ENCODE measurements at places on chromosomes 5 and 9.

- DNase-seq: no peak
These were observed 56.9 kb upstream of the SHB start for GRCh38 chr9:38125889-38126288.

- no peak for DNase-seq
These were observed 3.5 kb upstream of the SLC6A18 start for GRCh38 chr5:1221721-1222120.

DNA sequence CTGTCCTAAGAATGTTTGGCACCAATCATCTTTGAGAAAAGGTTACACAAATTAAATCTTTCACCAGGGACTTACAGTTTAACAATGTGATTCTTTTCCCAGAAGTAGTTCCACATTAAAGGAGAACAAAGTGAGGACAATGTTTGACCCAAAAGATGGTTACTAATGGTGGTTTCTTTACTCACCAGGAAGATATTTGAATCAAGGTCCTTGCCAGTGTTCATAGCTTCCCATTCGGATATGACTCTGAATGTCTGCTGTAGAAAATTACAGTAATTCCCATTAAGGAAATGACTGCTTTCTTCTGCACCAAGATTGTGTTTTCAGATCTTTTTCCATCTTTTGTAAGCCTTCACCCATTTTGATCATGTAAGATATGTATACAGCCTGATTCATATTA lies 114.6 kb upstream of the ADAMTSL1 start:
- DNase-seq: no peak

DNA sequence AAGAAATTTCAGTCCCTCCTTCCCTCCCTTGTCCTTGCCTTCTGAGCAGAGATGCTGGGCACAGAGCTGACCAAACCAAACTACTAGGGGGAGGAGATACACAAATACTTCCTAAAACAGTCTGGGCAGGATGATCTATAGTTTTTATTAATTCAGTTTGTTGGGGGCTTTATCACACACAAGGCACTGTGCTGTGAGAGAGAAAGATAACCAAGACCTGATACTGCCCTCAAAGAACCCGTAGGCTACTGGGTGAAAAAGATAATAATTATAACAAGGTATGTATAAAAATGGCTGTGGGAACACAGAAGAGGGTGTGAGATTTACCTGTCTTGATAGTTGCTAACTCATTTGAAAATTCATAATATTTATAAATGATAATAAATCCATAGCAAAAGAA lies 354.7 kb downstream of the NDUFS4 start:
- DNase-seq: no peak

- no peak for DNase-seq
These were observed 170.5 kb downstream of the ARHGEF28 start for GRCh38 chr5:73796164-73797131.

GRCh38 chr5:125390326-125390725 lies 643.9 kb upstream of the ZNF608 start:
- DNase-seq: no peak

DNA sequence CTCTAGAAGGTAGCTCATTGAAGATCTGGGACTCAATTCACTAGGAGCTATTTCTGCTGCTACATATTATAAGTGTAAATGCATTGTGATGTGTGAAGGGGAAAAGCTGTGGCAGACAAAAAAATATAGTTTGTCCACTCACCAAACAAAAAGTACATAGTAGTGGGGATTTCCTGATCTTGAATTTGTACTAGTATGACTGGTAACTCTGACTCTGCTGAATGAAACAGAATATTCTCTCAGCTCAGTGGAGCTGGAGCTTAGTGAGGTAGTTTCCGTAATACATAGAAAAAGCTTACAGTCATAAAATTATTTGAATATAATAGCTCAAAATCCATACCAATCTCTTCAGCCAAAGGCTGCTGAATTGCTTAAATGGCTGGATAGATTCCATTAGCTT lies 455.6 kb upstream of the CD180 start:
- no peak for DNase-seq

GRCh38 chr9:112242147-112242804 lies 67.2 kb upstream of the SUSD1 start:
- DNase-seq: no peak

GRCh38 chr5:118687661-118688621 lies 300.4 kb downstream of the DTWD2 start:
- DNase-seq: no peak

DNA sequence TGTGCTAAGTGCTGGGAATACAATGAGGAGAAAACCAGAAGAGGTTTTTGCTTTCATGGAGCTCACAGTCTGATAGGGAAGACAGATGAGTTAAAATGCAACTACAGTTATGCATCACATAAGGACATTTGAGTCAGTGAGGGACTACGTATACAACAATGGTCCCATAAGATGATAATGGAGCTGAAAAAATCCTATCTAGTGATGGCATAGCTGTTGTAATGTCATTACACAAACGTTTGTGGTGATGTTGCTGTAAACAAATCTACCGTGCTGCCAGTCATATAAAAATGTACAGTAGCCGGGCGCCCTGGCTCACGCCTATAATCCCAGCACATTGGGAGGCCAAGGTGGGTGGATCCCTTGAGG lies 110.1 kb upstream of the RAD23B start:
- no peak for DNase-seq

DNA sequence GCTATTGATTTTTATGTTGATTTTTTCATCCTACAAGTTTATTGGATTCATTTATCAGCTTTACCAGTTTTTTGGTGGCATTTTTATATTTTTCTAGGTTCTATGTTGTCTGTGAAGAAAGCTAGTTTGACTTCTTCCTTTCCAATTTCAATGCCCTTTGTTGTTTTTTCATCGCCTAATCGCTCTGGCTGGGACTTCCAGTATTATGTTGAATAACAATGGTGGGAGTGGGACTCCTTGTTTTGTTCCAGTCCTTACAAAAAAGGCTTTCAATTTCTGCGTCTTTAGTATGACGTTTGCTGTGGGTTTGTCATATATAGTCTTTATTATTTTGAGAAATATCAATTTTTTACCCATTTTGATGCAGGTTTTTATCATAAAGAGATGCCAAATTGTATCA lies 175.6 kb upstream of the CCNH start:
- DNase-seq: no peak

- no peak for DNase-seq
These were observed 125.6 kb downstream of the NXNL2 start for GRCh38 chr9:88660611-88661010.

DNA sequence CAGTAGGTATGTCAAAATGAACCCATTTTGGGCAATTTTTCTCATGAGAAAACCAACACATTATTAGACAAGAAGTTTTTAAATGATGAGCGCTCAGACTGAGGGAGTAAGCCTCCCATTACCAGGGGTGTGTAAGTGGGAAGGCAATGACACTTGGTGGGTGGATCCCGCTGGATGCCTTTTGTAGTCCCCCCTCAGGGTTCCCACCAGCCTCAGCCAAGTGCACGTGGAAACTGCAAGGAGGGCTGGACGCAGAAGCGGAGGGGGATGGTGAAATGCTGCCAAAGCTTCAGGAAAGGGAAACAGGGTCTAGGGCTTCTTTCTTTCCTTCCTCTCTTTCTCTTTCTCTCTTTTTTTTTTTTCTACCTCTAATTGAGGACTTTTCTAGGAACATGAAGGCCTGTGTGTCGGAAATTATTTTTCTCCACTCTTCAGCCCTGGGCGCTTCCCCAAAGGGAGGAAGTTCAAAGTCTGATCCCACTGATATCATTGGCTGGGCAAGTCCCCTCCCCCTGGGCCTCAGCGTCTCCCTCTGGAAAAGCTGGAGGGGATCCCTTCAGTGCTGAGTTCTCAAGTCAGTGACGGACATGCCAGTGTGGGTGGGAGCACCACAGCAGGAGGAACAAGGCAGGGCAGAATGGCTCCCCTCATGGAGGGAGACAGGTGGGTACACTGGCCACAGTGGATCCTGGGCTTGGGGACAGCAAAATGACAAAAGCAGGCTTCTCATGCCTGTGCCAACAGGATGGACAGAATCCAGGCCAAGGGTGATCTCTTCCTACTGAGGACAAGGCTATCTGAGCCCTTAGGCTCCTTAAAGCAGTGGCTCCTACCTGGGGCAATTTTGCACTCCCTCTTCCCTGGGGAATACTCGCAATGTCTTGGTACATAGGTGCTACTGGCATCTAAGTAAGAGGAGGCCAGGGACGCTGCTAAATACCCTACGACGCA lies 23.9 kb upstream of the SLC25A51 start:
- no peak for DNase-seq

DNA sequence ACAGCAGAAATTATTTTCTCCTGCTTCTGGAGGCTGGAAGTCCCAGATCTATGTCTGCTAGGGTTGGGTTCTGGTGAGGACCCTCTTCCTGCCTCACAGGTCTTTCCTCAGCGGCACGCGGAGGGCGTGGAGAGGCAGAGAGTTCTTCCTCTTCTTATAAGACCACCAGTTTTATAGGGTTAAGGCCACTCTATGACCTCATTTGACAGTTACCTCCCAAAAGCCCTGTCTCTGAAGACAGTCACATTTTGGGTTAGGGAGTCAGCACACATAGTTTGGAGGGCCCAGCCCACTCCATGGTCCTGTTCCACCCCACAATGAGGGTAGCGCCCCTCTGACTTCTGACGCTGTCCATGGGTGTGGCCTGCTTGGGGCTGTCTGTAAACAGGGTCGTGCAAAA lies 46.7 kb downstream of the TRIP13 start:
- DNase-seq: no peak

DNA sequence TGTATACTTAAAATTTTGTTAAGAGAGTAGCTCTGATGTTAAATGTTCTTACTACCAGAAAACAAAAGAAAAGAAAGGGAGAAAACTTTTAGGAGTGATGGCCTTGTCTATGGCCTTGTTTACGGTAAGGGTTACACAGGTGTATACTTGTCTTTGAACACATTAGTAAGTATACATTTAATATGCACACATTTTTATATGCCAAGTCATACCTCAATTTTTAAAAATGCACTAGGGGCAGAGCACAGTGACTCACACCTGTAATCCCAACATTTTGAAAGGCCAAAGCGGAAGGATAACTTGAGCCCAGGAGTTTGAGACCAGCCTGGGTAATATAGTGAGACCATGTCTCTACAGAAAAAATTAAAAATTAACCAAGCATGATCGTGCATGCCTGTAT lies 166.7 kb upstream of the SNX2 start:
- no peak for DNase-seq

- DNase-seq: no peak
These were observed 43.2 kb downstream of the WDR36 start for GRCh38 chr5:111135363-111135762.

DNA sequence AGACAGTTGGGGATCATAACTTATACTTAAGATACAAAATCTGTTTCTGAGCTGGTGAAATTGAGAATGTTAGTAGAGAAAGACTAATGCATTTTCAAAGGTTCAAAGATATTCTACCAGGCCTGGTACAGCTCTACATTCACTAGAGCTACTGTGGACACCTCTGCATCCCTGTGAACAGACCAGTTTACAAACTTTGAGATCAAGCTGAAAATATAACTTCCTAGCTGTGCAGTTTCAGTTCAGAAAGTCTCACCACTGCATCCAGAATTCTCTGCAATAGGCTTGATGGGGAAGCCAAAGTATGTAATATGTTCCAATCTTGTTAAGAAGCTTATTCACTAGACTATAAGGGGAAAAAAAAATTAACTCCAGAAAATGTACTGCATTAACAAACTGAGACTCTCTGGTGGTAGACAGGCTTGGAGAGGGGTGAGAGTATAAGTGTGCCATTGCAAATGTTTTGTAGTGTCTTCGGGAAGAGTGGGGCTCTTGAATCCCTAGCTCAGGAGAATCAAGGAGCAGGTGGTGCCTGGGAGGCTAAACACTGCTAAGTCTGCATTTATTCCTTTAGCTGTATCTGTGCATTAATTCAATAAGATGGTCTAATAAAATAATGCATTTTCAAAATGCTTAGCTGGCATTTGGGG lies 671.9 kb downstream of the NR2F1-AS1 start:
- no peak for DNase-seq

DNA sequence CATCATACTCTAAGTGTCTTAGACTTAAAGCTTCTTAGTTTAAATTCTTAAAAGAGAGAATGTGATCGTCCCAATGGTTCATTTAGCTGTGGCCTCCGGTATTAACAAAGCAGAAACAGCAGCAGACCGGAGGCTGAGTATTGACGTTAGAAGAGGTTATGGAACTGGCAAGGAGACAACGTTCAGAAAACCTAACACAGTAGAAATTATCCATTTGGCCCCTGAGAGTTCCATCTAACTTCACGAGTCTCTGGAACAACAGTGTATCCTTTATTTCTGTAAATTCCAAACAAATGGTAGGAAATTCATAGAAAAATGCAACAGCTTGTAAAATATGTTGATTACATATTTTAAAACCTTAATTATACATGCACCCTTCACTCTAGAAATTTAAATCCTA lies 107.3 kb upstream of the PTGER4 start:
- no peak for DNase-seq

DNA sequence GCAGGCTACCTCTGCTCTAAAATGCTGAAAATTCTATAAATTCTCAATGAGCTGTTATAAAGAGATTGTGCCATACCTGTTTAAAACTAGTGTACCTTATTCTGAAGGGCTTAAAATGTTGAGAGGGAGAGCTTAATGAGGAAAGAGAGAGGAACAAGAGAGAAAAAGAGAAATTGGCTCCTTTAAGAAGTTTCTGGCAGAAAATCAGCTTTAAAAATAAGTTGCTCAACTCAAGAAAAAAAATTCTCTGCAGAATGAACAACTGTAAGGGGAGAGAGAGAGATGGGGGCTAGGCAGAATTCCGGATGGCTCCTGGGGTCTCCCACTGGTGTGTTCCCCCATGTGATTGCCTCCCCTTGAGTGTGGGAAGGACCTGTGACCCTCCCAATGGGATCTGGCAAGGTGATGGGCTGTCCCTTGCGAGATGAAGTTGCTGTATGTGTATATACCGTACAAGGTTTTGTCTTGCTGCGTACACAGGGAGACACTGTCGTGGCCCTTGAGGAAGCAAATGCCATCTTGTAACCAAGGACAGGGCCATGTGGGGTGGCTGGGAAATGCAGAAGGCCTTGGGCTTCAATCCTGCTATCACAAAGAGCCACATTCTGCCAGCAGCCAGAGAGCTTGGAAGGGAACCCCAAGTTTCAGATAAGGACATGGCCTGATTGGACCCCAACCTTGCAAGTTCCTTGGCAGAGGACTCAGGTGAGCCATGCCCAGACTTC lies 64.3 kb upstream of the S1PR3 start:
- no peak for DNase-seq

DNA sequence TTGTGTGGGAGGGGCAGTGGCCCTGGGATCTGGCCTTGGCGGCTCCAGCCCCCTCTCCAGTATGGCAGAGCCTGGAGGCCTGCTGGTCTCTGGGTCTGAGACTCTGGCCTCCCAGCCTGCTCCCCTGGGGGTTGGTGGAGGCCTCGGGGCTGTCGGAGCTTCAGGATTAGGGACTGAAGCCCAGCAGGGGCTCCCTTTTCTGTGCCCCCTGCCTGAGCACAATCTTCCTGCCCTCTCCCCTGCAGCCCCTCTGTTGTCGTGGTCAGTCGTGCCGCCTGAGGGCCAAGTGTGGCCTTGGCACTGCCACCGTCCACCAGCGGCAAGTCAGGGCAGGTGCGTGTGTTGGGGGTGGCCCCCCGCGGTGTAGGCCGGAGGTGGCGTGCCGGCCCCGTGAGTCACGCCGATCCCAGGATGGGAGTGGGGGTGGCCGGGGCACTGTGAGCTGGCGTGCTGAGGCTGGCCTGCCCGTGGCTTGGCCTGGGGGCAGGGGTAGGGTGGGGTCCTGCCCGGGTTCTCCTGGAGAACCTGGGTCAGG lies 53.6 kb downstream of the RXRA start:
- DNase-seq: no peak
